AG08395 (cell line): ENCODE measurements at places on chromosomes 7 and 10.
A peak's percentile ranks its signal among the peaks of the same experiment; 100 is the strongest.

- no peak for DNase-seq
Observed at GRCh38 chr7:16317406-16317805, 103.9 kb downstream of the CRPPA start.

DNA sequence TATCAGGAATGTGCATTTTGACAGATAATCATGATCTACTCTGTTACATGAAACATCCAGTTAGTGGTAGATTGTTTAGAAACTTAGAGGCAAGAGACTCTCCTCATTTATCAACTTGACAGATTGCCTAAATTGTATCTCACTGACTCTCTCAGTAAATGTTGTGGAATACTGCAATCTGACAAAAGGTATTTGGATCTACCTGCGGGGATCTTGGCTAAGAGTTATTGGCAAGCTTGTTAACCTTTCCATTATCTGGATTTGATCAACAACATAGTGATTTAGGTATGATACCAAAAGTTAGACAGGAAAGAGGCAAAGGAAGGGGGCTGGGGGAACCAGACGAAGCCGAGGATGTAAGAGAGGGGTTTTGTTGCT, 2.0 kb downstream of the VSTM2A start:
- no peak for DNase-seq

- DNase-seq, result peak; percentile 58
Observed at GRCh38 chr10:98028168-98028770, 2.2 kb downstream of the CRTAC1 start.

DNA sequence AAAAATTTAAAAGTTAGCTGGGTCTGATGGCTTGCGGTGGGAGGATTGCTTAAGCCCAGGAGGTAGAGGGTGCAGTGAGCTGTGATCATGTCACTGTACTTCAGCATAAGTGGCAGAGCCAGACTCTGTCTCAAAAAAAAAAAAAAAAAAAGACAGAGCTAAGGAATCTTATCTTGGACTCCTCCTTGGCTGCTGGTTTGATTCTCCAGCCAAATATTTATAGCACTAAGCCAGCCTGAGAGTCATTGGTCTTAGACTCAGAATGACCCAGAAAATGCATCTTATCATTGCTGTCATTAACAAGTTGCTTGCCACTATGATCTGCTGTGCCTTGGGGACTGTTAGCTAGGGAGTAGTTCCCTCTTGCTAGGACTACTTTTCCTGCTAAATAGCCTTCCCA, 164.7 kb downstream of the GNAT3 start:
- peak; percentile 32 for DNase-seq

DNA sequence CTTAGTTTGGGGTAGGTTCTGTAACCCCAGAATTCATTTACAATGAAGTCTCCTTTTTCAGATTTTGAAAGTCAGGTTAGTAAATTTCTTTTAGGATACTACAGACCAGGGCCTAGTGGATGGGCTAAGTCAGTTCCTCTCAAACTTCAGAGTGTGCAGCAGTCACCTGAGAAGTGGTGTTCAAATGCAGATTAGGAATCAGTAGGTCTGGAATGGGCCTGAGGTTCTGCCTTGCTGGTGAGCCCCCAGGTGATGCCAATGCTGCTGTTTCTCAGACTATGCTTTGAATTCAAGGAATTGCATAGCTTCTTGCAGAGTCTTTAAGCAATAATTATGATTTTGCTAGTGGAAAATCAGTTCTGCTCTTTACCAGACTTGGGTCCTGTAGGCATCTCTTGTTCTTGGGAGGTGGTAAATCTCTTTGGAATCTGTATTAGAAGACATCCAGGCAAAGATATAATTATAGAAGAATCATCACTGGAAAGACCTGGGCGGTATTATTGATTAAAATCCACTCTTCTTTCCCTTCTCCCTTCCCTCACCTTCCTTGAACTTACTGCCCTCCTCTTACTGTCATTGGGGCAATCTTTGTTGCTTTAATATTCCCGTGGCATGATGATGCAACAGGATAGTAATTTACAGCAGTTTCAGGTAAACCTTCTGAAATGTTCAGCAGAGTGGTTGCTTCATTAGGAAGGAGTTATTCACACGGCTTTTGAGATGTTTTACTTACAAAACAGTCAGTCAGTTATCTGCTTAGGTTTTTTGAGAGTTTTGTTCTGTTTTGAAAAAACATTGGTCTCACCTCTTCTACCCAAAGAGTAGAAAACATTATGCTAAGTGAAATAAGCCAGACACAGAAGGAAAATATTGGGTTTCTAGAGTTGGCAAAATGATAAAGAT, 87.2 kb downstream of the NRF1 start:
- DNase-seq, result no peak

- DNase-seq, result no peak
Observed at GRCh38 chr7:156095908-156096539, 283.8 kb upstream of the SHH start.

- DNase-seq, result no peak
Observed at GRCh38 chr7:138465046-138465445, 5.0 kb downstream of the TRIM24 start.

GRCh38 chr7:139659922-139660316, 117.9 kb downstream of the HIPK2 start:
- DNase-seq, result no peak

DNA sequence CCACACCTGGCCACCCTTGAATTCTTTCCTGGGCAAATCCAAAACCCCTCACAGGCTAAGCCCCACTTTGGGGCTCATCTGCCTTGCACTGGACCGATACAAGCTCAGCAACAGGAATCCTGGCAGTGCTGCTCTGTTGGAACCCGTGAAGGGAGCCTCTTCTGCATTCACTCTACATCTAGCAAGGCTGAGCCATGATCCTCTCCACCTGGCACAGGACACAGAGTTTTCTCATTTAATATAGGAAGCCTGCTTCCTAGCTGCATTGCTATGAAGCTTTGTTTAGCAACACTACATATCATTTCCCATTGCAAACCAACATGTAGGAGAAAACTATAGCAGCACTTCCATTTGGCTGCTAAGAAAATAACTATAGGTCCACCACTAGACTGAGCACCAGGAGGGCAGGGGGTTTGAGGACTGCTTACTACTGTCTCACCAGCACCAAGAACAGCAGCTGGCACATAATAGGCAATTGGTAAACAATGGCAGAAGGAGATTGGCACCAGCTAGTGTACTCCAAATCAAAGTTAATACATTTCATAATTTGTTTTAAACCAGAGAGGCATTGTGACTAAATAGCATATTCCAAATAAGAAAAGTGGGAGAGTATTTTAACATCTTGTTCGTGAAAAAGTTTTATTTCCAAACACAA, 56.1 kb downstream of the CPVL start:
- DNase-seq, result no peak

DNA sequence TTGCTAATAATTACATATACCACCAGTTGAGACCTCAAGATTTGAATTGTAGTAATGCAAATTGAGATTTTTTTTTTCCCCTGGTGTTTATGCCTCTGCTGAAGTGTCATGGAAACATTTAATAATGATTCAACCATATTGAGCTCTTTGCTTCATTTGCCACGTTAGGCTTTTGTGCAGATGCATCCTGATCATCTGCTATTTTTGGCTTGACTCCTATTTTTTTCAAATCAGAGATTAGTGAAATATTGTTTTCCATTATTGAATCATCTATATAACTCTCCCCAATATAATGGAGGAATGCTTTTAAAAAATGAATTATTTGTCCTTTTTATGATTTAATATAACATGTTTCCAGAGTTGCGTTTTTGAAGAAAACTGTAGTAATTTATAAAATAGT, 115.1 kb downstream of the SRI start:
- no peak for DNase-seq

DNA sequence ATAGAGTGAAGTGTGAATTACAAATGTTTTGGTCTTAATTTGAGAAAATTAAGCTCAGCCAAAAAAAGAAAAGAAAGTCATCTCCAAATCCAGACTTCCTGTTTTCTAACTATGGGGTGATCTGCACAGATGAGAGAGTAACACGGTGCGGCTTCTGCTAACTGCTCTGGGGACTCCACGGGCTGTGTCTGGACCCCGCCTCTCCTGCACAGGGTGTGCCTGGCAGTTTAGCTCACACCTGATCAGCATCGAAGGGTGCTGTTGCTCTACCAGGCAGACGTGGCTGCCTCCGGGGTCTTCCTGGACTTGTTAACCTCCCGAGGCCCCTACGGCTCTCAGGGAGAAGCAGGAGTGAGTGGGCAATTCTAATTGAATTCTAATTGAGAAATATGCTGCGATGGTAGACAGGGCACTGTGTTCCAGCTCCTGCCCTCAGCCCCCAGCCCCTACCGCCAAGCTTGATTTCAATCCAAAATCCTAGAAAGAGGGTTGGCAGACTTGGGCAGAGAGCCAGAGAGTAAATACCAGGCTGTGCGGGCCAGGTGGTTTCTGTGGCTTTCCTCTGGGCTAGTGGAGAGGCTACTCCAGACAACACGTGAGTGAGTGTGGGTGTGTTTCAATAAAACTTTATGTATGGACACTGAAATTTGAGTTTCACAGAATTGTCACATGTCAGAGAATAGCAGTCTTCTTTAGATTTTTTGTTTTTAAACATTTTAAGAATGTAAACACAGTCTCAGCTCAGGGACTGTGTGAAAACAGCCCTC, 13.4 kb downstream of the SHH start:
- no peak for DNase-seq

- peak; percentile 93 for DNase-seq
Observed at GRCh38 chr10:4344492-4344994, 481.5 kb upstream of the AKR1E2 start.

GRCh38 chr10:33263453-33263852, 71.0 kb downstream of the NRP1 start:
- no peak for DNase-seq
